ENCODE measurements at places on chromosomes 2 and 18.

- no peak for DNase-seq
Measured at GRCh38 chr2:208142925-208143799, 2.8 kb downstream of the CRYGB start.

GRCh38 chr2:25132299-25132635, 36.1 kb downstream of the POMC start:
- DNase-seq, result no peak

- no peak for DNase-seq
Measured at GRCh38 chr2:225764346-225764745, 364.8 kb downstream of the NYAP2 start.

GRCh38 chr18:53070788-53071187, 730.8 kb downstream of the DCC start:
- no peak for DNase-seq

GRCh38 chr18:78721238-78721875, 258.3 kb upstream of the SALL3 start:
- no peak for DNase-seq

DNA sequence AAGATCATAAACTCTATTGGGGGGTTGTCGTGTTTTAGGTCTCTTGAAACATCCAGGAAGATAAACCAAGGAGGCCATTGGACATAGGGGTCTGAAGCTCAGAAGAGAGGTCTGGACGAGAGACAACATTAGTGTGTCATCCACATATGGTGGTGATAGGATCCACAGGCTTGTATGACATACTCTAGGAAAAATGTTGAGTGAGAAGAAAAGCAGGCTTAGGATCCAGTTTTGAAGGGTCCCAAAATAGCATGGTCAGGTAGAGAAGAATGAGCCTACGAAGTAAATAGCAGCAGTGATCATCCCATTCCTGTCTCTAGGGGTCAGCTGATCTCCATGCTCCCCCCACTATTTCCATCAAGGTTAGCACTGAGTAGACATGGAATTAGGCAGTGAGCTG, 166.8 kb downstream of the ANKRD30B start:
- no peak for DNase-seq

DNA sequence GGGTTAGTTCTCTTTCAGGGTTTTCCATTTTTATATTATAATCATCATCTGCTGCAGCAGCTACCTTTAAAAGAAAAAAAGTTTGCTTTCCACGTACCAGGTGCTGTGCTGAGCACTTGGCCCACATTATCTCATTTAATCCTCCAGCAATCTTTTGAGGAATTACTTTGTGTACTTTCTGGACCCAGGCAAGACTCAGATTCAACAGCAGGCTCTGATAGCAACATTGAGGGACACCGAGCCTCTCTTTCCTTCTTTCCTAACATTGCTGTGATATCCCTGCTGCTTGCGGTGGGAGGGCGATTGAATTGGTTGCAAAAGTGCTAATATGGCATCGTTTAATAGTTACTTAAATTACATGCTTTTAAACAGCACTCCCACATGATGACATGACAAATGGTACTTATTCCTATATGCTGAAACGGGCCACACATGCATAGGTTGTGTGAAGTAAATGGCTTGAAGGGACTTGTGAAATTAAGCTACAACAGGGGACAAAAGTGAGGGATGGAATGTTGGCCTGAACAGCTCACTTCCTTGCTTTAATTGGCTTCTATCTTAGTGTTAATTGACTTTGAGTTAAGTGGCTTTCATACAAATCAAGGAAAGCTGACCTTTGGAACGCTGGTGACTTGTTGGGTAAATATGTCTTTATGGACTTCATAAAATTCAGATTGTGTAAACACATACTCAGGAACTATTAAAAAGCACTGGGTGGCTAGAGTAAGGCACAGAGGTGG, 21.2 kb downstream of the SPRED2 start:
- no peak for DNase-seq

DNA sequence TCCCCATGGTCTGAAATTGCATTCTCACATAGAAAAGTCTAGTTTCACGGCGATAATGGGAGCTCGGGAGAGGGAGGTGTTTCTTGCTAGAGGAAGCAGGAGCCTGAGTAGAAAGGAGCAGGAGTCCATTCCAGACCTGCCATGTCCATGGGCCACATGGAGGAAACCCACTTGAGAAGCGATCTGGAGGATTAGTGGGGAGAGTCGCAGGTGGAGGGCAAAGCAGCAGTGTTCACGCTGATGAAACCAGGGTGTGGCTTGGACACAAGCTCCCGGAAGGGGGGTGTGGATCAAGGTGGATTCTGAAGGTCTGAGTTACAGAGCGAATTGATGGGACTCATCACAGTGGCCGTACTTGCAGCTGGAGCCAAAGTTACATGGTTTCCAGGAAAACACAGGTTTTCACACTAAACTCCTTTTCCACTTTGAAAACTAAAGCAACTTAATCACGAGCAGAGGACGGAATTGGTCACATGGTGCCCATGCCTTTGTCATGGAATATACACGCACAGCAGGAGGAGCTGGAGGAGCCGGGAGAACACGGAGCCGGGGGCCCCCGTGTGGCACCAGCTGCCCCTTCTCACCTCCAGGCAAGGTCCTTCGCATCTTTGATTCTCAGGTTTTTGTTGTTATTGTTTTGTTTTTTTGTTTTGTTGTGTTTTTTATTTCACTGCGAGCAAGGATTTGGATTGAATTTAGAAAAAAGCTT, 255.1 kb upstream of the MYT1L start:
- no peak for DNase-seq

GRCh38 chr2:18788592-18788991, 199.2 kb upstream of the NT5C1B start:
- no peak for DNase-seq

DNA sequence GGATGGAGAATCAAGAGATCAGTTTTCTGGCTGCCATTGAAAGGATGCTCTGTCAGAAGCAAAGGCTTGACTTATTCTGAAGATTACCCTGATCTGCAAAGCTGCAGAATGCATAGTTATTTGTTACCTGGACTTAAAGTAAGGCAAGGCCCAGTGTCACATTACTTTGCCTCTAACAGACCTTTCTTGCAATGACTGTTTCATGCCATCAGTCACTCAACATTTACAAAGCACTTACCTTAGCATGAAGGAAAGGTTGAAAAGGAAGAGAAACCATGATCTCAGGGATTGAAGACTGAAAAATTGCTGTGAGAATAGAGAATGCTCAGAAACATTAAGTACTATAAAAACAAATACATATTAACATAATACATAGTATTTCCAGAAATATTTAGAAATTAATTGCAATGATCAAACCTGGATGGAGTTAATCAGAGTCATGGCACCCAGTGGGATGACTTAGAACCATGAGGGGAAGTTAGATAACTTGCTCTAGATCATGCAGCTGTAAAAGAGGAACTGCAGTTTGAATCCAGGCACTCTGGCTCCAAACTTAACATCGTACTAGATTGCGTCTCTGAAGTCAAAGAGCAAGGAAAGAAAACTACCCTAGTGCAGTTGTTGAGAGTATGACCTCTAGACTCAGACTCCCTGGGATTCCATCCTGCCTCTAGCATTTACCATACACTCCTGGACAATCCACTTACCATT, 26.5 kb upstream of the FAM117B start:
- no peak for DNase-seq

GRCh38 chr2:235917506-235917905, 250.7 kb downstream of the GBX2 start:
- no peak for DNase-seq

DNA sequence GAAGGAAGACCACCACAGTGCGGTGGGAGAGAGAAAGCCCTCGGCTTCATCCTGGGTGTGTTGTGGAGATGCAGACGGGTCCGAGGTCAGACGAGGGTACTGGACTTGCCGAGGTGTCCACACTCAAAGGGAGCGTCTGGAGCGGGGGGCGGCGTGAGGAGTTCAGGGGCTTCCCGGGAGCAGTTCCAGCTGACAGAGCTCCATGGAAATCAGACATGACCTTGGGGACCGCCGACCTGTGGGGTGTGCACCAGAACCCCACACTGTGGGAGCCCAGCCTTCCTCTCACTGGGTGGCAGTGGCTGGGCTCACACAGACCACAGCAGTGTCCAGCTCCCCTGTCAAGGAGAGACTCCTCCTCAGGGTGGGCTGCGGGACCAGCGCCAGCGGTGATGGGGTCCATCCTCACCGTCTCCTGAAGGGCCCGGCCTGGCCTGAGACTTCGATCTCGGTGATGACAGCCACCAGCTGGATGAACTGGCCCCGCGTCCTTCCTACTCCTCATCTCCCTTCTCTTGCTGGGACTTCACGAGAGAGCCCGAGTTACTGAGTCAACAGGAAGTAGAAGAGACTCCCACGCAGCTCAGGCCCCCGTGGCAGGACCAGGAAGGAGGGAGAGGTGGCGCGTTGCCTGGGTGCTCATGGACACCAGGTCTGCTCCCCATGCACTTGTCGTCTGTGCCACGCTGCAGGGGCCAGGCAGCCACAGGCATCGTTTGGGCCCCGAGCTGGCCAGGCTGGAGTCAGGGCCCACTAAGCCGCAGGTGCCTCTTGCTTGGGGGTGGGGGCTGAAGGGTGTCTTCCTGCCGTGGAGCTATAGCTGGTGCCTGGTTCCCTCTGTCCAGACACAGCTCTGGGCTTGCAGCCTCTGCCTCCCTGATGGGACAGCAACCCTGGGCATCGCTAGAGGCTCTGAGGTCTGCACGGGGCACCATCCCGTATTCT, 101.9 kb upstream of the CTDP1 start:
- no peak for DNase-seq

DNA sequence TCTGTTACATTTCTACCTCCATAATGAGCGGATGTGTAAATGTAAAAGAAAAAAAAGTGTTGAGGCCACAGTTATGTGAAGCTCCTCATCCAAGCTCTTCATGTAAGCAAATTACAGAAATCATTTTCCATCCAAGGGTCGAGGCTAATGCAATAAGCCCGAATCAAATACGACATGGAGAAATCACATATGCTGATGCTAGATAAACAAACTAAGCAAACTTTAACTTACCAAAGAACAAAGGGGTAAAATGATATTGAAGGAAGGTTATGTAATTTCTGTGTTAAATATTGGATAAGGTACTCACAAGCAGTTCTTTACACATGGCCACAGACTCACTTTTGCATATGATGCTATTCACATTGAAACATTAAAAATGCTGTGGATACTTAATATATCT, 310.2 kb upstream of the ID2 start:
- no peak for DNase-seq

- no peak for DNase-seq
Measured at GRCh38 chr2:135149251-135149650, 97.2 kb downstream of the RAB3GAP1 start.

GRCh38 chr2:8753609-8754008, 71.8 kb downstream of the ID2 start:
- DNase-seq, result no peak

DNA sequence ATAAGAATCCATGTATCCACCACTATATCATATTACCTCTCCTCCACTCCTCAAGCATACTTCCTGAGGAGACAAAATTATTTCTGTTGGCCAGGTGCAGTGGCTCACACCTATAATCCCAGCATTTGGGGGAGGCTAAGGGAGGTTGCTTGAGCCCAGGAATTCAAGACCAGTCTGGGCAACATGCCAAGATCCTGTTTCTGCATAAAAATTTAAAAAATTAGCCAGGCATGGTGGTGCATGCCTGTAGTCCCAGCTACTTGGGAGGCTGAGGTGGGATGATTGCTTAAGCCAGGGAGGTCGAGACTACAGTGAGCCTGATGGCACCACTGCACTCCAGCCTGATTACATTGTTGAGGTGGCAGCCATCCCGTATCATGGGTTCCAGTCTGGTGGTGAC, 9.2 kb downstream of the INHA start:
- no peak for DNase-seq

DNA sequence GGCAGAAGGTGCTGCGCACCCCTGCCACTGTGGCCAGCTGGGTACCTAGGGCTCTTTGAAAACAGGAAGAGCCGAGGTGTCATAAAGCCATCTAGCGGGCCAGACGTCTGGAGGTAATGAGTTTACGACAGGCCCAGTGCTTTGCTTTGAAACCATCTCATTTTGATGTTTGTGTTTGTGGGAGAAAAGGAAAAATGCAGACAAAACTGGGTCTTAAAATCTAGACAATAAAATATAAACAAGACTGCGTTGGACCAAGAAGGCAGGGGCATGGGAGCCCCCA, 3.2 kb downstream of the HOXD9 start:
- no peak for DNase-seq

DNA sequence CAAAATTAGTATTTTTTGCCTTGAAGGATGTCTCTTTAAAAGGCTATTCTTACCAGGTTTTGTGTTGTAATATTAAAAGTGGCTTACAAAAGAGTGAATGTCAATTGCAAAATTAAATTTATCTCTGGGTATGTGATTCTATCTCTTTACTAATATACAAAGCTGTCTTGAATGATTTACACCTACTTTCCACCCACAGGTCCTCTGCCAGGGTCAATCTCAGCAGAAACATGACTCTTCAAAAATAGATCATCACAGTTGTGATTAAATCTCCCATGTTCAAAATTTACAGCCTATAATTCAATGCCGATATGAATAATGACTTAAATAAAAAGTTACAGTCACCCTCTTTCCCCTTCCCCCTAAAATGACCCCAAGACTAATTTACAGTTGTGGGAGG, 78.8 kb downstream of the SLC8A1 start:
- no peak for DNase-seq

- DNase-seq, result no peak
Measured at GRCh38 chr2:10273215-10274175, 29.2 kb upstream of the HPCAL1 start.

GRCh38 chr2:113967272-113967671, 77.4 kb downstream of the ACTR3 start:
- no peak for DNase-seq

- DNase-seq, result no peak
Measured at GRCh38 chr2:234690569-234691213, 193.8 kb upstream of the ARL4C start.

DNA sequence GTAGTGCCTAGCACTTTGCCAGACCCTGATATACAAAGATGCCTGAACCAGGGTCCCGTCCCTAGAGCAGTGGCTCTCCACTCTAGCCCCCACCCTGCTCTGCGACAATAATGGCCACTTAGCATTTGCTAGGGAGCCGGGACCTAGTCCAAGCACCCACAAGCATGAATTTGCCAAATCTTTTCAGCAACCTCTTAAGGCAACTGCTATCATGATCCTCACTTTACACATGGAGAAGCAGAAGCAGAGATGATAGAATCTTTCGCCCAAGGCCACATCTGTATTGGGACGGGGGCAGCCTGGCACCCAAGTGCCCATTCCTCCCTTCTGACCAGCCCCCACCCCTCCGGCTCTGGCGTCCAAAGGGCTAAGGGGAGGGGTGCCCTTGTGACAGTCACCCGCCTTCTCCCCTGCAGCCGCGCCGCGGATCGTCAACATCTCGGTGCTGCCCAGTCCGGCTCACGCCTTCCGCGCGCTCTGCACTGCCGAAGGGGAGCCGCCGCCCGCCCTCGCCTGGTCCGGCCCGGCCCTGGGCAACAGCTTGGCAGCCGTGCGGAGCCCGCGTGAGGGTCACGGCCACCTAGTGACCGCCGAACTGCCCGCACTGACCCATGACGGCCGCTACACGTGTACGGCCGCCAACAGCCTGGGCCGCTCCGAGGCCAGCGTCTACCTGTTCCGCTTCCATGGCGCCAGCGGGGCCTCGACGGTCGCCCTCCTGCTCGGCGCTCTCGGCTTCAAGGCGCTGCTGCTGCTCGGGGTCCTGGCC, 13.0 kb downstream of the SIGLEC15 start:
- no peak for DNase-seq
